Epithelial cell of esophagus (primary cell): ENCODE measurements at places on chromosomes 3 and 15.

DNA sequence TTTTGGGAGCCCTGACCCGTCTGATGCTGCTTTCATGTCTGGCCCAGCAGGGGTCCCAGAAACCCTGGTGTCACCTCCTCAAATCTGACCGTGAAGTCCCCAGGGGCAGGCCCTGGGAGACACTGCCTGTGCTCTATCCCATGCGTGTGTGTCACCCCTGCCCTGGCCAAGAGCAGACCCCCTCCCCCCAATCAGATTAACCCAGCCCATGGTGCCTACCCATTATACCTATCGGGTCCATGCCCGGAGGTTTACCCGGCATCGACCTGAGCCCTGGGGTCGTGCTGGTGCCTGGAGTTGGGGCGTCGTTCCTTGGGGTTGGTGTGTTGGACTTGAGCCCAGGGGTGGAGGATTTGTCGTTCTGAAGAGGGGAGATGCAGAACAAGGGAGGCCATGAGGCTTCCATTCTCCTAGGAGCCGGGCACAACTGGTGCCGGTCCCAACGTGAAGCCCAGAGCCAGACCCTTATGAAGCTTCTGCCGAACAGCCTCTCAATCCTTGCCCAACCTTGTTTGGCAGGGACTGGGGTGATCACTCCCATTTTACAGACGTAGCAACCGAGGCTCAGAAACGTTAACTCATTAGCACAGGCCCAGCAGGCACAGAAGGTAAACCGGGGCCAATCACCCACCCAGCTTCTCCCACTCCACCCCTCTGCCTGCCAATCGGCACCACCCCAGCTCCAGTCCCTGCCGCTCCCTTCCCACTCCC lies 39.6 kb downstream of the TLE3 start:
- no peak for DNase-seq

DNA sequence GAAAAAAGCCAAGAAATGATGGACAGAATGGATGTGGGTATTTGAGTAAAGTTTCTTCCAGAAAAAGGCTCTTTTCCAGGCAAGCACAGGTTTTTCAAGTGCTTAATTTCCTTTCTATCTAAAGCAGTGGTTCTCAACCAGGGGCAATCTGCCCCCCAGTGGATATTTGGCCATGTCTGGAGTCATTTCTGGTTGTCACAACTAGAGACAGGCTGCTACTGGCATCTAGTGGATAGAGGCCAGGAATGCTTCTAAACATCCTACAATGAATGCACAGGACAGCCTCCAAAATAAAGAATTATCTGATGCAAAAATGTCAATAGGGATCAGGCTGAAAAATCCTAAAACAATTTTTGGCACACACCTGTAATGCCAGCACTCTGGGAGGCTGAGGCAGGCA lies 23.9 kb downstream of the SEC22C start:
- no peak for DNase-seq

DNA sequence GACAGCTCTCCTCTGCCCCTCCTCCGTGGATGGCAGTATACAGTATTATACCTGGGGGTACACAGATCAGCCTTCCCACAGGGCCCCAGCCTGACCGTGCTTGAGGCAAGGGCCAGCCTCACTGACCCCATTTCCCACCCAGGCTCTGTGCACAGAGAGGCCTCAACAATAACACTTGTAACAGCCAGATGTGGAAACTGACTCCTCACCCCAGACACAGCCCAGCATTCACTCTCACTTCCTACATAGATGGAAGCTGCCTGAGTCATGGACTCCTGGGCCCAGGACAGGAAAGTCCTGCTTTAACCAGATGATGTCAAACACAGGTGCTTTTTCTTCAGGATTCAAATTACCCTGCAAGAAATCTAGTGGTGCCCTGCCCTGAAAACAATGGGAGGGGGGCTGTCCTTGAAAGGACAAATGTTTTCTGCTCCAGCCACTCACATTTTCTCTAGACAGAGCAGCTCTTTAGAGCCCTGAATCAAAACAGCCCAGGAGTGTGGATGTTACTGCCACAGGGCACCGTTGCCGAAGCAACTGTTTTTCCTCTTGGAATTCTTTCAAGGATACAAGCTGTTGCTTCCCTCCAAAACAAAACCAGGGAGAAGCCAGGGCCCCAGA lies 16.4 kb downstream of the CCDC12 start:
- DNase-seq, result peak; percentile 94

- no peak for DNase-seq
Observed at GRCh38 chr3:192417017-192417416, 310.3 kb downstream of the FGF12 start.

DNA sequence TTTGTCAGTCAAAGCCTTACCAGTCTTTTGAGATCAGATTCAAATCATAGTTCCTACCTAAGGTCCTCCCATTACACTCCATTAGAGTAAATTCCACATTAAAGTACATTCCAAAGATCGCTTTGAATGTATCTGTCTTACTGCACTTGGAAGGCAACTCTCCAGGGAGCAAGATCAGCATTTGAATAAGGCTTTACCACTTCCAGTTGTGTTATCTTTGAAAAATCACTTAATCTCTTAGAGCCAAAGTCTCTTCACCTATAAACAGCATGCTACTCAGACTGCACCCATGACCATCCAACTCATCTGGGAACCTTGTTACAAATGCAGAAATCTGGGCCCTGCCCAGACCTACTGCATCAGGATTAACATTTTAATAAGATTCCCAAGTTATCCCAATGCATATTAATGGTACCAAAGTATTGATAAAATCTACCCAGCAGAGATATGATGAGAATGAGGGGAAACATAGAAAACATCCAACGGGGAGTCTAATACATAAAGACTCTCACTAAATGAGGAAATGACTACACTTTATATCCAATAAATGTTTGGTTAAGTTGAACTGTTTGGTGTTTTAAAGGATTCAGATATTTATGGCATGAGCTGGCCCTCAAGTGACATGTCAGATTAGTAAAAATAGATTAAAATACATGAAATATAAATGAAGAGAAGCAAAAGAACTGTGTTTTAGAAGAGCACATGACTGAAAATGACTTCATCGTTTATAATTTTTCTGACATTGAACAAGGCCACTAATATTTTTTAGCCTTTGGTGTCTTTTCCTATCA lies 75.9 kb downstream of the TNIK start:
- no peak for DNase-seq

GRCh38 chr3:42486814-42487565 lies 15.5 kb upstream of the VIPR1 start:
- DNase-seq, result no peak
